Progenitor cell of endocrine pancreas (in vitro differentiated cells): ENCODE measurements at places on chromosomes 3 and 15. TPM values are rescaled to one million over a fixed set of nuclear protein-coding genes. Genes with fewer than 3 reads are reported as not detected.

DNA sequence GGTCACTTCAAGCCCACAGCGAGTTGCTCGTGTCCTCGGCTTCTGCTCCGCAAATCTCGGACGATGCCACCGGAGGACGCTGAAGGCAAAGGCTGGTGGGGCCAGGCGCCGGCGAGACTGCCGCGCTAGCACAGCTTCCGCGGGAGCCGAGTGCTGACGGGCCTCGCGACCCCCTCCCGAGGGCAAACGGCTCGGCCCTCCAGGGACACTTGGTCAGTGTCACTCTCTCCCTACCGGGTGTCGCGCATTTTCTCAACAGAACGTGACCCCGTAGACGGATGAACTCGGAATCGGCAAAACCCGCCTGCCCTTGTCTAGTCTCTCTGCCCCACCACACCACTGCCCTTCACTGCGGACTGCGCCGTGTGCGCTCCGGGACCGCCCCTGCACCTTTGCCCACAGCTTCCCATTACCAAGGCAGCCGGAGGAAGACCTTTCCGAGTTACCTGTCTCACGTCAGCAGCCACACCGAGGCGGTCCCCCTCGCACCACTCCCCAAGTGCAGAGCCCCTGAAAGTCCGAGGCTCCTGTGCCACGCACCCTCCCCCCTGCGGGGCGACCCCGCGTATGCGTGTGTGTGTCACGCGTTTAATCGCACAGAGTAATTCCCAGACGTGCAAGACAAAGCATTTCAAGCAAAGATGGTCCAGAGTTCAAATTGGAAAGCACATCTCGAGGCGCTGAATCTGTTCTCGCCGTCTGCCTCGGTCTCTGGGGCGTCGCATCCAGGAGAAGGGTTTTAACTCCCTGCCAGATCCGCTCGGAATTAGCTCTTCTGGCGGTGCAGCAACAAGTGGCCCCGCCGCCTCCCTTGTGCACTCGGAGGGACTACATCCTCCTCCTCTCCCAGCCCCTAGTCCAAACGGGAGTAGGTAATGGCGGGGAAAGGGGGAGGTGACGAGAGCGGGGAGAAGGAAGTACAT, 245.0 kb upstream of the TOPAZ1 start:
- DNase-seq = no peak

DNA sequence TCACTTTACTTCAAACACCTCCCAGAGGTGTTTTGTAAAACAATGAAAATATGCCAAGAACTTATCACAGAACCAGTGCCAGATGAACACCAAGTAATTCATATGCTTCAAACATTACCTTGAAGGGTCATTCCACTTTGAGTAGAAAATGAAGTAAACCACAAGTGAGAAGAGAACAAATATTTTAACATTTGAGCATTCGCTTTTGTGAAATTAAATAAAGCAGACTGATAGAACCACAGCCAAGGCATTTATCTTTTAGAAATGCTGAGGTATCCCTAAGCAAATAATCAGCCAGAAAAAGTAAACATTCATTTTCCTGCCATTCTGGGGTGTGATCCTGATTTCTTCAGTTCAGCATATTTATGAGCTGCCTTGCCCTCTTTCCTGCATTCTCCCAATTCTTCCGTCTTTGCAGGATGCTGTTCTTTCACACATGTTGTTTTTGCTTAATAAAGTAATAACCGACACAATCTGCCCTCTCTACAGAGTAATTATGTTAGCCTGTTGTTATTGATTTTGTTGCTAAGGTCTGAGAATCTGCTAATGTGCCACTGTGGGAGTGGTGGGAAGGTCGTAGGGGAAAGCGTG, 235.6 kb upstream of the TGFBR2 start:
- no peak for DNase-seq

GRCh38 chr15:100901296-100901695, 17.9 kb upstream of the LRRK1 start:
- DNase-seq = no peak

DNA sequence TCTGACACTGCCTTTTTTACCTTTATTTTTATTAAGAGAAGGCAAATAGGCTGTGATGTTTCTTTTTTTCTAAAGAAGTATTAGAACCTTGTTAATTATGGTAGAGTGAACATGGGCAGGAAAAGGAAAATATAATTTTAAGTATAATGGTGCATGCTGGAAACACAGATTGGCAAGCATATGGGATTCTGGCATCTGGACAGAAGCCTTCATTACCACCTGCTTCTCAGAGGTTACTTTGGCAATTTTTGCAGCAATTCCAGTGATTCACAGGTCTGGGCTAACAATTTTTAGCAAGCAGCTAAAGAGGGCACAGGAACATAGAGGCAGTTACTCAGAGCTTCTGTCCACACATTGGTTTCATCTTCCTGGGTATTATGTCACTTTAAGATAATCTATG, 258.3 kb downstream of the DIPK2A start:
- DNase-seq = no peak

DNA sequence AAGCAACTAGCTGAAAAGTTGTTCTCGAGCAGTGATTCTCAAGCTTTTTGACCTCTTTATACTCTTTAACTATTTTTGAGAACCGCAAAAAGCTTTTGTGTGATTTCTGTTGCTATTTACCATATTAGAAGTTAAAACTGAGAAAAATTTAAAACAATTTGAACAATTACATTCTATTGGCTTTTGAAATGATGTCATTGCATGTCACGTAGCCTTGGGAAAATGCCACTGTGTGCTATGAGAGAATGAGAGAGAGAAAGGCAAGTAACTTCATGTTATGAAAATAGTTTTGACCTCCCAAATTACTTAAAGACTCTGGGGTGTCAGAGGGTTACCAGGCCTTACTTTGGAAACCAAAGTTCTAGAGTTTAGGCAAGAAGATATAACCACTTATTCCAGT, 8.0 kb downstream of the USP13 start:
- DNase-seq = no peak

GRCh38 chr3:194464692-194465091, 22.1 kb downstream of the ATP13A3 start:
- no peak for DNase-seq

GRCh38 chr3:30615615-30616346, 9.4 kb downstream of the TGFBR2 start:
- no peak for DNase-seq

GRCh38 chr3:176149567-176149966, 1047.7 kb downstream of the TBL1XR1 start:
- no peak for DNase-seq

DNA sequence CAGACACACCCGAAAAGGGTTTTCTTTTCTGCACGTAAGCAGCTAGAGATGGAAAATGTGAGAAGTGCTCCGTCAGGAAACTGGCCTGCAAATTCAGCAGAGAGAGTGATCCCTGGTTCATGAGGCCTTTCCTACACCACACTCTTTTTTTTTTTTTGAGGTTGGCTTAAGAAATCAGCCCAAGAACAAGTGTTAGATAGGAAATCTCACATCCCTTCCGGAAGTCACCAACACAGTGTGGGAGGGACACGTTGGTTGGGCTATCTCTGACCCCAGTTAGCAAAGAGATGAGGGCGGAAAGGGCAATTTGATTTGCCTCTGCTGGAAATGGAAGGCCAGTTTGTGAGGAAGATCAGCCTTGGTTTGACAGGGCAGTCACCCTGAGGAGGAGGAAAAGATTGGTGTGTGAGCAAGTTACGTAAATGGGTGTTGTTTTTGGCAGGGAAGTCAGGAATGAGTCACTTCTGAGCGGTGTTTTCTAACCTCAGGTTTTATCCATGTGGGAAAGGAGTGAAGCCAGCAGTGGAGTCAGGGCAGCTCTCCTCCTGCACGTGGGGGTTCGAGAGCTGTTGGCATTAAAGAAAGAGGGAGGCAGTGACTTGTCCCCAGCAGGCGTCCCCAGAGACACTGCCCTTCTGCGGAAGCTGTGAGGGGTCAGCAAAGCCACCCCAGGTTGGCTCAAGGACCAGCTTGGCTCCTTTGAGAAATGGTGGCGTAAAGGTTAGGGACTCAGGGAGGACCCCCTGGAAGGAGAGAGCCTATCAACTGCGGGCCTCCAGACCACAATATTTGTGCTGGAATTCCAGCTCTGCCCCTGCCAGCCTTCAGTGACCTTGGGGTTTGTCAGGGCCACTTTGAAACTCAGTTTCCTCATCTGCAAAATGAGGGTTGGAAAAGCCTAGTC, 237.6 kb upstream of the BHLHE40 start:
- no peak for DNase-seq

DNA sequence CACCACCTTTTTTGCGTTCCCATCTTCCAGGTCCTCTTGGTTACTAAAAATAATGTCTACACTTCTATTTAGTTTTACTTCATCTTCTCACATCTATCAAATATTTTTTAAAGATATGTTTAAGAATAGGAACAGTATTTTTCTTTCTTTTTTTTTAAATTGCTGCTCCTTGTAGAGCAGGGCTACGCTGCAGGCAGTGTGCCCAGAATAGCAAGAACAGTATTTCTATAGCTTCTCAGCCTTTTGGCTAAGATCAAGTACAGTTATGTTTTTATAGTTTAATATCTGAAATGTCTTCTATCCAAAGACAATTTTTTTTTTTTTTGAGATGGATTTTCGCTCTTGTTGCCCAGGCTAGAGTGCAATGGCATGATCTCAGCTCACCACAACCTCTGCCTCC, 73.0 kb downstream of the MYO9A start:
- no peak for DNase-seq

- DNase-seq = no peak
Measured at GRCh38 chr15:52246686-52247431, 48.7 kb downstream of the MYO5C start.

- DNase-seq = no peak
Measured at GRCh38 chr15:48096813-48097212, 24.0 kb upstream of the SLC24A5 start.

COL6A5 gene
- not detected in 2 replicates for total RNA-seq

TMOD2 gene
- total RNA-seq = 7.4 and 8.1 TPM in 2 replicates

RAD18 gene
- total RNA-seq = 14.3 and 14.4 TPM in 2 replicates

ANKUB1 gene
- total RNA-seq = not detected in 2 replicates

CPLX3 gene
- total RNA-seq = not detected in 2 replicates

GRK7 gene
- 0.14 TPM in 1 of 2 replicates, not detected in the other for total RNA-seq

MNS1 gene
- 4.5 and 4.8 TPM in 2 replicates for total RNA-seq
